Peyer's patch (tissue), 4 donors: ENCODE measurements at places on chromosomes 2 and 18. TPM values are rescaled to one million over a fixed set of nuclear protein-coding genes. Genes with fewer than 3 reads are reported as not detected.
A peak's percentile ranks its signal among the peaks of the same experiment; 100 is the strongest.

- peak; percentile 48 for DNase-seq
- no peak overlapping the region for H3K27ac ChIP-seq
- H3K27me3 ChIP-seq, result no peaks in the 10 kb centered on the region
These were observed 3.5 kb downstream of the BIN1 start for GRCh38 chr2:127103243-127104165.

- H3K27me3 ChIP-seq, result no peaks in the 10 kb centered on the region
- no peak overlapping the region for H3K27ac ChIP-seq
- no peak for DNase-seq
- H3K36me3 ChIP-seq, result no peaks in the 10 kb centered on the region
- no peaks in the 10 kb centered on the region for H3K4me1 ChIP-seq
These were observed 1167.7 kb upstream of the ZEB2 start for GRCh38 chr2:145687442-145688134.

DNA sequence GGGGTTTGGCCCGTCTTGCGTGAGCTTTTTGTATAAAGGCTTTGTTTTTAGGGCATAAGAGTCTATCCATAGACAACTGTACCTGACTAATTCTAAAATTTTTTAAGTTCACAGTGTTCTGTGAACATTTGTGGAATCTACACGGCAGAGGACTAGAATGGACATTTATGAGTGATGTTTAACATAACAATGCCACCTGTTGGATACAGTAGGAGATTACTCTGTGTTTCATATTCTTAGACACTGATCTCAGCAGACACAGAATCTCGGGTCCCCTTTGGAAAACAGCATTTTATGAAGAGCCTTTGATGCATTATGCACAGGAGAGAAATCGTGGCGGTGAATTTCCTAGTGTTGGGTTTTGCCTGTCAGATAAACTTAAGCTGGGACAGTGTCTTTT is 752.2 kb downstream of the DPP10 start:
- H3K27ac ChIP-seq, result no peak overlapping the region
- H3K27me3 ChIP-seq, result no peaks in the 10 kb centered on the region
- no peak for DNase-seq
- no peaks in the 10 kb centered on the region for H3K4me1 ChIP-seq
- no peaks in the 10 kb centered on the region for H3K36me3 ChIP-seq

- H3K27ac ChIP-seq, result no peak overlapping the region
- H3K36me3 ChIP-seq, result no peaks in the 10 kb centered on the region
- H3K4me3 ChIP-seq, result no peak overlapping the region
- DNase-seq, result no peak
These were observed 79.7 kb upstream of the ACKR3 start for GRCh38 chr2:236489895-236490404.

GRCh38 chr2:60998628-60999545 is 18.6 kb upstream of the PEX13 start:
- no peaks in the 10 kb centered on the region for H3K4me1 ChIP-seq
- no peak for DNase-seq
- H3K36me3 ChIP-seq, result no peaks in the 10 kb centered on the region
- H3K4me3 ChIP-seq, result no peak overlapping the region

- H3K27ac ChIP-seq, result no peak overlapping the region
- no peak overlapping the region for H3K4me3 ChIP-seq
- DNase-seq, result no peak
- H3K4me1 ChIP-seq, result peaks cover 4% of the 10 kb centered on the region
- H3K36me3 ChIP-seq, result no peaks in the 10 kb centered on the region
These were observed 14.8 kb downstream of the MBD2 start for GRCh38 chr18:54209471-54210180.

GREB1L gene
- total RNA-seq, result 2.7 TPM

KIAA2012 gene
- total RNA-seq, result not detected

MOGAT1 gene
- not detected for total RNA-seq

DSC2 gene
- 9.9 TPM for total RNA-seq
